Activated CD8-positive, alpha-beta memory T cell treated with anti-CD3 and anti-CD28 coated beads, Interleukin-2, amount 10 ng/mL, durations not matched to agents 7 days and 5 days (primary cell): ENCODE measurements at places on chromosomes 11 and 22. TPM values are rescaled to one million over a fixed set of nuclear protein-coding genes. Genes with fewer than 3 reads are reported as not detected.

- no peaks in the 10 kb centered on the region for H3K36me3 ChIP-seq
- H3K4me1 ChIP-seq, result no peaks in the 10 kb centered on the region
- H3K4me3 ChIP-seq, result no peak overlapping the region
- no peak for DNase-seq
- no peaks in the 10 kb centered on the region for H3K27me3 ChIP-seq
These were observed 54.1 kb upstream of the BDNF start for GRCh38 chr11:27754035-27755017.

DNA sequence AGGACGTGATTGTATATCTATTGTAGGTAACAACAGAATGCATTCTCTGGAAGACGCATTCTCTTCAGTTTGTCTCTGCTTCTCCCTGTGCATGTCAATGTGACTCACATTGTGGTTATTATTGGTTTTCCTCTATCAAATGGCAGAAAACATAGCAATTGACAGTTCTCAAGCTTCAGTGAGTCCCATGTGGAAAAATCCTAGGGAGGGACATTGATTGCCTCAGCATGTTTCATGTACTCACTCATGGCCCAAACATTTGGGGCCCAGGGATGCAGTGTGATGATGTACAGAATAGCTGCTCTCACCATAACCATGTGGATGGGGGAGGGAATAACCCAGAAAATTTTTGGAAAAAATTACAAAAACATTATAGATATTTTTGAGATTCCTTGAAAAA is 9.3 kb upstream of the ARL14EP start:
- no peak for DNase-seq
- no peak overlapping the region for H3K27ac ChIP-seq
- H3K36me3 ChIP-seq, result no peaks in the 10 kb centered on the region

GRCh38 chr11:125053167-125053566 is 9.9 kb upstream of the SLC37A2 start:
- peaks cover 5% of the 10 kb centered on the region for H3K27me3 ChIP-seq
- no peaks in the 10 kb centered on the region for H3K36me3 ChIP-seq
- peaks cover 11% of the 10 kb centered on the region for H3K4me1 ChIP-seq
- DNase-seq, result no peak

- no peak for DNase-seq
- peaks cover 50% of the 10 kb centered on the region for H3K4me1 ChIP-seq
- no peaks in the 10 kb centered on the region for H3K36me3 ChIP-seq
- H3K27me3 ChIP-seq, result peaks cover 63% of the 10 kb centered on the region
- peak overlapping the region; percentile 44 for H3K4me3 ChIP-seq
- no peak overlapping the region for H3K27ac ChIP-seq
These were observed 1.5 kb downstream of the CLCF1 start for GRCh38 chr11:67371911-67372320.

- DNase-seq, result peak; percentile 96
These were observed 1.5 kb upstream of the INPPL1 start for GRCh38 chr11:72222907-72223614.

DNA sequence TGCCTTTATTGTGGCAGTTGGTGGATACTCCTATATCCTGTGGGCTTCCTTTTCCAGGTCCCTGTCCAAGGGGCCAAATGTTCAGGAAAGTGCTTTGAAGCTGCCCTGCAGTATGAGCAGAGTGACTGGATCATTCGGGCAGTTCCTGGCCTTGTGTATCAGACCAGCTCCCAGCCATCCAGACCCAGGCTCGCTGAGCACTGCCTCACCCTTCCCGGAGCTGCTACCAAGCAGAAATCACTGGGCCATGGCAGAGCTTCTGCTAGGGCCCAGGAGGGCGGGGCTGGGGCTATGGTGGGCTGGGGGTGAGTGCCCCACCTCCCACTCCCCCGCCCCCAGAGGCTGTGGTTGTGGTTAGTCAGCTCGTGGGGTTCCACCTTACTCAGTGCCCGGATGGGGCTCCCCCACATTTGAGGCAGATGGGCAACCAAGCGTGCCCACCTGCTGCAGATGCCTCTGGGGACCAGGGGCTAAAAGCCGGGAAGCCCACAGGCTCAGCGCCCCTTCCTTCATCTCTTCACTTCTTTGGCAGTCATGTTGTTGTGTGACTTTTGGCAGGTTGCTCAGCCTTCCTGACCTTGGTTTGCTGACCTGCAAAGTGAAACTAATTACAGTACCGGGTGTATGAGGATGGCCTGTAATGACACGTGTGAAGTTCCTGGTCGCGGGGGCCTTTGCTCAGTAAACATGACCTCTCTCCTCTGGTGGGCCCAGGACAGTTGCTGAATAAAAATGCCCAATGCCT is 2.1 kb upstream of the LRRC32 start:
- H3K36me3 ChIP-seq, result no peaks in the 10 kb centered on the region
- H3K27me3 ChIP-seq, result peaks cover 34% of the 10 kb centered on the region
- peak; percentile 64 for DNase-seq
- peak overlapping the region; percentile 69 for H3K27ac ChIP-seq

GRCh38 chr11:102064316-102064715 is 17.1 kb downstream of the CFAP300 start:
- no peaks in the 10 kb centered on the region for H3K27me3 ChIP-seq
- H3K4me1 ChIP-seq, result no peaks in the 10 kb centered on the region
- H3K27ac ChIP-seq, result no peak overlapping the region
- DNase-seq, result no peak

DNA sequence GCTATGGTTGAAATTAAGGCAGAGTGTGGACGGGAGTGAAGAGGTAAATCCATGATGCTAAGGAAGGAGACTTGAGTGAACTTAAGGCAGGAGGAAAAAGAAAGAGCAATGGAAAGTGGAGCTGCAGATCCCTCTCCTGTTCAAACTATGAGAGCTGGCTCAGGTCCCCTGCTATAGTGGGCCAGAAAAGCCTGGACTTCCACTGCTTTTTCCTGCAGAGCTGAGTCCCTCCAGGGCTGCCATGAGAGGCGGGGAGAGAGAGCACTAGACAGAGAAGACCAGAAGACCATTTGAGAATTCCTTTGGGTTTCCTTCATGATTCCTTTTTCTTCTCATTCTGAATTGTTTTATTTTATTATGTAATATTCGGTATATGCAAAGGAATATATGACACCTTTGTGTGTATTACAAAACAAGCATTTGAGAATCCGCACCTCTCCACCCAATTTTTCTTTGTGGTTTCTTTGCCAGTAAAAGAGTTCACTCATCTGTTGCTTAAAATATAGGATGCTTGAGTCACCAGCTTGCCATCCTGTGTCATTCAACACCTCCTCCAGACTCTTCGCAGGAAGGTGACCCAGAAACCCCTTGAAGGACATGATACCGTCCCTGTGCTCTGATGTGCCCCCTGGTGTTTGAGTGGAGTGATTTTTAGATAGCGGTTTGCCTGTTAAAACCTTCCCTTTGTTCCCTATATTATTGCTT is 24.4 kb downstream of the SREBF2 start:
- peaks cover 11% of the 10 kb centered on the region for H3K36me3 ChIP-seq
- no peaks in the 10 kb centered on the region for H3K27me3 ChIP-seq
- no peak overlapping the region for H3K4me3 ChIP-seq

- H3K36me3 ChIP-seq, result peaks cover 2% of the 10 kb centered on the region
- no peaks in the 10 kb centered on the region for H3K27me3 ChIP-seq
- H3K4me1 ChIP-seq, result no peaks in the 10 kb centered on the region
- H3K4me3 ChIP-seq, result no peak overlapping the region
- no peak overlapping the region for H3K27ac ChIP-seq
These were observed 307.7 kb downstream of the SHANK2 start for GRCh38 chr11:70944636-70945035.

DNA sequence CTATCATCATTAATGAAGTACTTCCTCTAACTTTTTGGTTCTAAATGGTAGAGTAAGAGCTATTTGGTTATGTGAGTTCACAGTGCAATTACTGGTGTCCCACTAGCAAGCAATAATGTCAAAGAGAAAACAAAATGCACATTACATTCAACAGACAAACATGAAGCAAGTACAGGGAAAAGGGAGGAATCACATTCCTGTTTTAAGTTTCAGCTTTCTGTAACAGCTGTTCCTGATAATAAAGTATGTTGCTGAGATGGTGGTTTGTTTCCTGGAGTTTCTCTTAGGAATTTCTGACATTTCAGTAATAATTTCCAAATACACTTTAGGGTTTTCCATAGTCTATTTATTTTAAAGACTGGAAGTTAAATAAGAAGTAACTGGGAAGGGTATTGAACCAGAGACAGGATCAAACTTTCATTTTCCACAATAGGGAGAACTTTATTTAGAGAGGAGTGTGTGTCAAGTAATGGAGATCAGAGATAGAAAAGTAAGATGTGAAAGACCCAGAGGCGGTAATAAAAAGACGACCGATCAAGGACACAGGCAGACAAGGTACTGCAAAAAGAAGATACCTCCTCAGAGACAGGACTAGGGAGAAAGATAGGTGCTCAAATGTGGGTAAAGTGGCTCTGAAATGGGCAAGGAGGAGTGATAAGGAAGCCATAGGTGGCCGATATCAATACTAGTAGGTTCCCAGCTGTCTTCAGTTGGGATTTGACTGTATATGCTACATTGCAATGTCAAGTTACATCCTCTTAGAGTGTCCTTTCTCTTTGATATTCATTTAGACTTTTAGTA is 20.8 kb upstream of the CLNS1A start:
- no peak for DNase-seq
- no peaks in the 10 kb centered on the region for H3K27me3 ChIP-seq
- H3K36me3 ChIP-seq, result no peaks in the 10 kb centered on the region
- H3K27ac ChIP-seq, result no peak overlapping the region

- H3K4me3 ChIP-seq, result no peak overlapping the region
- no peak for DNase-seq
- H3K27ac ChIP-seq, result no peak overlapping the region
- H3K27me3 ChIP-seq, result peaks cover 10% of the 10 kb centered on the region
These were observed 9.7 kb downstream of the TMEM45B start for GRCh38 chr11:129825380-129825779.

DNA sequence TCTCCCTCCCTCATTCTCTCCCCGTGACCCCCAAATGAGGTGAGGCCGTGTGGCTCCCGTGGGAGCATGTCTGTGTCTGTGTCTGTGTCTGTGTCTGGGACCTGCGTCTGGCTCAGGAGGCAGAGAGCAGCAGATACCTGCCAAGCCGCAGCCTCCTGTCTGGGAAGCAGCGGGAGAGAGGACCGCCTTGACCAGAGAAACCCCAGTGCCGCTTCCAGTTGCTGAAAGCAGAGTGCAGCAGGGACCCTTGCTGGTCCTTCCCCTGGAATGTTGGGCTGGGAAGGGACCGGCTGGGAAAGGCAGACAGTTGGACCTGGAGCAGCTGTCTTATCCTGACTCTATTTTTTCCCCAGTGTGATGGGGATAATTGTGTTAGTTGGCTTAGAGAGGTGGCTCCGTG is 525 bp downstream of the CSDC2 start:
- no peak for DNase-seq
- H3K27me3 ChIP-seq, result peaks cover 45% of the 10 kb centered on the region
- H3K4me3 ChIP-seq, result no peak overlapping the region
- H3K36me3 ChIP-seq, result no peaks in the 10 kb centered on the region
- no peak overlapping the region for H3K27ac ChIP-seq

- peaks cover 71% of the 10 kb centered on the region for H3K27me3 ChIP-seq
- H3K27ac ChIP-seq, result peak overlapping the region; percentile 18
- no peaks in the 10 kb centered on the region for H3K36me3 ChIP-seq
- peak; percentile 82 for DNase-seq
- no peak overlapping the region for H3K4me3 ChIP-seq
- H3K4me1 ChIP-seq, result peaks cover 31% of the 10 kb centered on the region
These were observed 16.5 kb upstream of the SHISAL1 start for GRCh38 chr22:44329179-44329796.

Gene SEPTIN3
- total RNA-seq, result 1.2 TPM

Gene MTMR3
- 26.1 TPM for total RNA-seq

Gene C11orf16
- not detected for total RNA-seq

Gene USP2
- 0.76 TPM for total RNA-seq

Gene CDHR5
- not detected for total RNA-seq

Gene APOBEC3F
- total RNA-seq, result 58.0 TPM
